ENCODE measurements at places on chromosomes 1 and 21.

- DNase-seq = no peak
Observed at GRCh38 chr21:21929789-21930188, 931.6 kb downstream of the NCAM2 start.

DNA sequence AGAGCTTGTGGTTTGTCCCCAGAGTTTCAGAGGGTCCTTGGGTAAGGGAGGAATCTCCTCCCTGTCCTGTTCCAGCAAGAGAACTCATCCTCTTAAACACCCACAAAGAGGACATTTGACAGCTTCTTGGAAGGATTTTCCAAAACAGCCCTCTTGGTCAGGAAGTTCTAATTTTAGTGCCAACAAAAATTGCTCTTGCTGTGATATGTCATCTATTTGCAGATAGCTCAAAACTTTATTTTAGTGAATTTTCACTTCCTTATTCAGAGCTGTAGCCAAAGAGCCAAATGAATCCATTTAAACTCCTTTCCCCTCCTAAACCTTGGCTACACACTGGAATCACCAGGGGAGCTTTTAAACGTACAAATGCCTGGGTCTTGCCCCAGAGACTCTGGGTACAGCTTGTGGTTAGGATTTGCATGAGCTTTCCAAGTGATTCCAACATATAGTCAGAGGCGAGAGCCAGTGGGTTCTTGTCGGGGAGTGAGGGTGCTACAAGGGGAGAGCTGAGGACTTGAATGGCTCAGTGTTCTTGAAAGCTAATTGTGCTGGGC, 11.8 kb upstream of the RASSF5 start:
- no peak for DNase-seq

DNA sequence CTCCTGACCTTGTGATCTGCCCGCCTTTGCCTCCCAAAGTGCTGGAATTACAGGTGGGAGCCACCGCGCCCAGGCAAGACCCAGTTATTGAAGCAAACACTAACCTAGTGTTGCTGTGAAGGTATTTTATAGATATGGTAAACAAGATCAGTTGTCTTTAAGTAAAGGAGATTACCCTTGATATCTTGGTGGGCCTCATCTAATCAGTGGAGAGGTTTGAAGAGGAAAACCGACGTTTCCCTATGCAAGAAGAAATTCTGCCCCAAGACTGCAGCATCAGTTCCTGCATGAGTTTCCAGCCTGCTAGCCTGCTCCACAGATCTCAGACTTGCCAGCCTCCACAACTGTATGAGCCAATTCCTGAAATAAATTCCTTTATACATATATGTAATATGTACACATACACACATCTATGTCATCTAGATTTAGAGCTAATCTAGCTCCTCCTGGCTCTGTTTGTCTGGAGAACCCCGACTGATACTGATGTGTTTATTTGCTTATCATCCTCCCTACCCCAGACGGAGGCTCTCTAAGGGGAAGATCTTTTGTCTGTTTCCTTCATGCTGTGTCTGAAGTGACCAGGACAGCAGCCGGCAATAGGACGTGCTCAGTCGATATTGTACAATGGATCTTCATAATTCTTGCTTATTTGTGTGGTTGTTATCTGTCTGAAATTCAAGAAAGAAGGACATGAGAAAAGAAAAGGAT, 90.9 kb downstream of the IER5 start:
- DNase-seq = no peak

GRCh38 chr1:57157818-57158603, 192.2 kb upstream of the C8B start:
- no peak for DNase-seq

- no peak for DNase-seq
Observed at GRCh38 chr1:116203920-116204319, 92.7 kb downstream of the MAB21L3 start.

GRCh38 chr1:207497941-207498340, 2.0 kb downstream of the CR1 start:
- DNase-seq = no peak

- no peak for DNase-seq
Observed at GRCh38 chr1:240492832-240493440, 119.0 kb downstream of the GREM2 start.

- no peak for DNase-seq
Observed at GRCh38 chr1:212488436-212489283, 55.9 kb downstream of the NENF start.

- no peak for DNase-seq
Observed at GRCh38 chr1:239657291-239657690, 270.9 kb downstream of the CHRM3 start.

DNA sequence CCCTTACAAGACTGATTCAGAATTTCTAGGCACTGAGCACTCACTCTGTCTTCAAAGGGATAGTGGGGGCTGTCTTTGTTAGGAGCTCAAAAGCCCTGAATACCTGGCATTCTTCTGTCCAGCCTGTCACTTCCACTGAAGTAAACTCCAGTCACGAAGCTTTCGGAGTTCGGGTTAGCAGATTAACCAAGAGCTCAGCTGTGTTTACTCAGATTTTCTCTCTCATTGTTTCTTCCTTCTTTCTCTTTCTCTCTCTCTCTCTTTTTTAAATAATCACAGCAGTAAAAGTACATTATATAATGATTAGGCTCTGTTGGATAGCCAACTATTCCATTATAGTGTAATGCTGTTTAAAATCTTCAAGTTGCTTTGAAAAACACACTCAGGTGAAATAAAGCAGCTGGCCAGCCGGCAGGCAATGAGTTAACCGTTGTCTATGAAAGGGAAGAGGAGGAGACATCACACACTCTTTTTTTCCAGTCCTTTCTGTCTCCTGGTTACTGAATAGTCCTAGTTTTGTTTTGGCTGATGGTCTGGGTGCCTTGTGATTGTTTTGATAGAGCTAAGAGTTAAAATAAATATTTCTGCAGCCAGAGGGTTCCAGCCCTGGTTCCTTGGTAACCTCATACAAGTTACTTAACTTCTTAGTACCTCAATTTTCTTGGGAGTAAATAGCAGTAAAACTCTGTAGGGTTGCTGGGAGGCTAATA, 89.8 kb downstream of the ADSS2 start:
- DNase-seq = no peak

DNA sequence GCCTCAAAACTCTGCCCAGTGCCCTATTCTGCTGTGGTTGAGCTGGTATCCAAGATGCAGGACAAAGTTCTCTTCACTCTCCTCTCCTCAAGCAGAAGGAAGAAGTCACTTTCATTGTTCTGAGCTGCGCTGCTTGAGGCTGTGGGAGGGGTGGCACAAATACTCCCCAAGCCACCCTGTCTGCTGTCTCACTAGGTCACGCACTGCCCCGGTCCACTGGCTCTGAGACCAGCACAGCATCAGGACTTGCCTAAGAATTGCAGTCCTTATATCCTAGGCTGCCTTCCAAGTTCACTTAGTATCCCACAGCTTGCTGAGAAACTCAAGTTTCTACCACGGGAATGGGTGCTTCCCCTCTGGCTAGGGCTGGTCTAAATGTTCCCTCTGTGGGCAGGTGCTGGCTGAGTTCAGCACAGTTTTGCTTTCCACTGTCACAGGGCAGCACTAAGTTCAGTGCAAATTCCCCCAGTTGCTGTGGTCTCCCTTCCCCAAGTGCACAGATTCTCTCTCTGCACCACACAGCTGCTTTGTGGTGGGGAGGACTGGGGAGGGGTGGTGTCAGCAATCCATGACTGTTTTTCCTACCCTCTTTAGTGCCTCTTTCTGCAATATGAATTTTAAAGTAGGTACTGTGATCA, 32.4 kb downstream of the SLC9C2 start:
- DNase-seq = peak; percentile 1

GRCh38 chr1:22461678-22462527, 10.3 kb downstream of the ZBTB40 start:
- no peak for DNase-seq

DNA sequence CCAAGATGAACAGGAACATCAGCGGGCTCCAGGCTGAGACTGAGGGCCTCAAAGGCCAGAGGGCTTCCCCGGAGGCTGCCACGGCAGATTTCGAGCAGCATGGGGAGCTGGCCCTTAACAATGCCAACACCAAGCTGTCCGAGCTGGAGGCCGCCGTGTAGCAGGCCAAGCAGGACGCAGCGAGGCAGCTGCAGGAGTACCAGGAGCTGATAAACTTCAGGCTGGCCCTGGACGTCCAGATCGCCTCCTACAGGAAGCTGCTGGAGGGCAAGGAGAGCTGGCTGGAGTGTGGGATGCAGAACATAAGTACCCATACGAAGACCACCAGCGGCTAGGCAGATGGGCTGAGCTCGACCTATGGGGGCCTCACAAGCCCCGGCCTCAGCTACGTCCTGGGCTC, 823.4 kb upstream of the NEGR1 start:
- no peak for DNase-seq

GRCh38 chr1:224331326-224331725, 1.4 kb upstream of the NVL start:
- no peak for DNase-seq

GRCh38 chr1:212593821-212594251, 14.7 kb upstream of the ATF3 start:
- DNase-seq = no peak

DNA sequence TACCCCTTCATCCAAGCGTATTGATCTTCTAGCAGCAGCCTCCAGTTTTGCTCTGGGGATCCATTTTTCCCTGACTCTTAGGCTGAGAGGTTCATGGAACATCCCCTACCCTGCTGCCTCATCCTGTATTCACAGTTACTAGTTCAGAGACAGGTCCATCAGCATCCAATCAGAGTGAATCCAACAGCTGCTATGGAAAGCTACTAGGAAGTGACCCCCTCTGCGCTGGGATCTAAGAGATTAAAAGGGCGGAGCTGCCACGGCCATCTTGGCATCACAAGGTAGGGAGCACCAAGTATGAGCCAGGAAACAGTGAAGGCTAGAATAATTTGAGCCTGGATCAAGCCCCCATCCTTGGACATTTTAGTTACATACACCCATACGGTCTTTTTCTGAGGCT, 32.5 kb downstream of the KAZN start:
- no peak for DNase-seq

- no peak for DNase-seq
Observed at GRCh38 chr21:37139902-37140301, 66.8 kb downstream of the TTC3 start.

DNA sequence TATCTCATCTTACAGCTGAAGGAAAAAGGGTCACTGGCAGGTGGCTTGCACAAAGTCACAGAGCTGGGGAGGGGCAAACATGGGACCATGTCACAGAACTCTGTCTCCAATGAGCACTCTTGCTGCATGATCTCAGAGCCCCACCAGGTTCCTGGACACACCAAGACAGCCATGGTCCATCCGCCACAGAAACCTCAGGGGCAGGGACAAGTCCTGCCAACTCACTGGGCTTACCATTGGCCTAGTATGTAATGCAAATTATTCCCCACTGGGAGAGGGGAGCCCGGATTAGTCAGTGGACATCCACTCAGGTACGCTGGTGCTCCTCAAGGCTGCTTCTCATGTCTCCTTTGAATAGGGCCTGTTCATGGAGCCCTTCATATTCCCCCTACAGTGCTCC, 14.2 kb downstream of the S100A7A start:
- DNase-seq = no peak

- DNase-seq = no peak
Observed at GRCh38 chr1:167681451-167682098, 40.2 kb upstream of the MPZL1 start.

- no peak for DNase-seq
Observed at GRCh38 chr1:184283999-184284398, 102.8 kb upstream of the C1orf21 start.

GRCh38 chr1:22031214-22031962, 21.1 kb upstream of the CDC42 start:
- DNase-seq = no peak

- DNase-seq = no peak
Observed at GRCh38 chr1:21064057-21064456, 112.6 kb downstream of the EIF4G3 start.

GRCh38 chr1:203305809-203306088, 430 bp downstream of the BTG2 start:
- DNase-seq = no peak

GRCh38 chr1:234562334-234562733, 47.6 kb downstream of the IRF2BP2 start:
- DNase-seq = no peak

GRCh38 chr1:107649023-107649422, 316.0 kb downstream of the VAV3 start:
- no peak for DNase-seq

DNA sequence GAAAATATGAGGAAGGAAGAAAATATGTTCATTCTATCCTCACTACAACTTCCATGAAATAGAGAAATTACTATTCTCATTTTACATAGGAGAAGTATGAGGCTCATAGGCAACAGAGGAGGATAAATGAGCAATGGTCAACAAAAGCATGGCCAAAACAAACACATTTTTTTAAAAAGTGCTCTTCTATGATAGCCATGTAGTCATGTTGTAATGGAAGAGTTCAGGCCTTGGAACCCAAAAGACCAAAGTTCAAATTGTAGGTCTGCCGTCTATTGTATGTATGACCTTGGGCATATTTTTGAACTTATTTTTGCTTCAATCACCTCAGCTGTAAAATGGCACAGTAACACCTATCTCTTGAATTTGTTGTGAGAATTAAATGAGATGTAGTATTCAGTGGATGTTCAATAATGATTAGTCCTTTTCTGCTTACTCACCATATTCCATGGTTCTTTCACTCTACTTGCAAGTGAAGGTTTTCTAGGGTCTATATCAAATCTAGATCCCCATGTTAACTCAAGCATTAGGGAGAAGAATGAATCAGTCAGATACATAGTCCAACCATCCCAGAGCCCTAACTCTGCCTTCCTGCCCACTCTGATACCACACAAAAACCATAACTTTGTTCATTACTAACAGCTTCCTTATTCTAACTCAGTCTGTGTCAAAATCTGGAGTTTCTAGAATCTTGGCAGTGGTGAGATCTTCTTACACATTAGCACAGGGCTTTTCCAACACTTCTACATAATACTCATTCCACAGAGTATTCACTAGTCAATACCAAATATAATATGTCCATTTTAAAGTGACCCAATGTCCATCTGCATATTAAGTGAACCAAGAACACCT, 353.2 kb downstream of the PLPP3 start:
- DNase-seq = no peak

DNA sequence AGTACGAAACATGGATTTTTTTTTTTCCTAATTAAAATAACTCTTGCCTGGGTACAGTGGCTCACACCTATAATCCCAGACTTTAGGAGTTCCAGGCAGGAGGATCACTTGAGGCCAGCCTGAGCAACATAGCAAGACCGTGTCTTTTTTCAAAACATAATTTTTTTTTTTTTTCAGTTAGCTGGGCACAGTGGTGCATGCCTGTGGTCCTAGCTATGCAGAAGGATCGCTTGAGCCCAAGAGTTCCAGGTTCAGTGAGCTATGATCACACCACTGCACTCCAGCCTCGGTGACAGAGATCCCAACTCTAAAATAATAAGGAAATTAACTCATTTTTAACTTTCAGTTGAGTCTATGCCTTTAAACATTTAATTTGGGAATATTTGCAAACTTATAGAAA, 170.1 kb downstream of the NEK7 start:
- DNase-seq = no peak

- DNase-seq = no peak
Observed at GRCh38 chr1:113551728-113552127, 161.4 kb downstream of the MAGI3 start.

DNA sequence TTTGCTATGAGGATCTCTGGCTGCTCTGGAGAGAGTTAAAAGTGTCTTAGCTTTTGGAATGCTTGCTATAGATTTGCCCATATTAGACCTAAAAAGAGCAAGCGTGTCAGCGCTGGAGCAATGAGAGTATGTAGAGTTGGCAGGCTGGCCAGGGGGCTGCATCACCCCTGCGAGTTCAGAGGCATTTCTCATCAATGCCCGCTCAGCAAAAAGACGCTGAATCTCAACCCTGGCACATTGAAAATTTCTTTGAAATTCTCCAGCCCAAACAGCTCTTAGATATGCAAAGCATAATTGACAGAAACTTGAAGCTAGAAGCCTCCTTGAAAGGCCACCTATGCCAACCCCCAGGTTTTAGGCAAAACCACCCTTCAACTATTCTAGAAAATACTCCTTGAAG, 135.5 kb upstream of the F3 start:
- no peak for DNase-seq
